ENCODE measurements at places on chromosomes 1 and 21. TPM values are rescaled to one million over a fixed set of nuclear protein-coding genes. Genes with fewer than 3 reads are reported as not detected.

Gene IL23R
- total RNA-seq: not detected

Gene PRKAA2
- 13.2 TPM for total RNA-seq

Gene KLHDC9
- total RNA-seq: 15.6 TPM

Gene EDN2
- total RNA-seq: 0.18 TPM

Gene SELENBP1
- total RNA-seq: 29.6 TPM

Gene GSTM1
- total RNA-seq: 54.1 TPM

Gene MROH9
- not detected for total RNA-seq

DNA sequence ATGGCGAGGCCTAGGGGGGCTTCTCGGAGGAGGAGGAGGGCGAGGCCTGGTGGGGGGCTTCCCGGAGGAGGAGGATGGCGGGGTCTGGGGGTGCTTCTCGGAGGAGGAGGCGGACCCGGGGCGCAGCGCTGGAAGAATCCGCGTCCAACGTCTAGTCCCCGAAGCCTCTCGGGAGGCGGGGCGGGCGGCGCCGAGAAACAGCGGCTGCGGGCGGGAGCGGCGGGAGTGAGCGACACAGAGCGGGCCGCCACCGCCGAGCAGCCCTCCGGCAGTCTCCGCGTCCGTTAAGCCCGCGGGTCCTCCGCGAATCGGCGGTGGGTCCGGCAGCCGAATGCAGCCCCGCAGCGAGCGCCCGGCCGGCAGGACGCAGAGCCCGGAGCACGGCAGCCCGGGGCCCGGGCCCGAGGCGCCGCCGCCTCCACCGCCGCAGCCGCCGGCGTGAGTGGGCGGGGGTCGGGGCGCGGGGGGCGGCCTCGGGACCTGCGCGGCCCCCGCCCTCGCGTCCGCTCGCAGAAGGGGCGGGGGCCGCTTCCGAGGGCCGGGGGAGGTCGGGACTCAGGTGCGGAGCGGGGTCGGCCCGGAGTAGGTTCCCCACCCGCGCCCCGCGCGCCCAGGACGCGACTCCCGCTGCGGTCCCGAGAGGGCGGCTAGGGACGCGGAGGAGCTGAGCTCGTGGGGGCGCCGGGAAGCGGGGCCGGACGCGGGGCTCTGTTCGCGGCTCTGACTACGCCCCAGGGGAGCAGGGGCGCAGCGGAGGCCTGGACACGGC, at the start of gene KLHL17:
KLHL17 (plus strand) TSS at position 222 of the 769 bp plus-strand sequence; CDS start at position 332, 110 bp downstream.
- DNase-seq: peak; percentile 94

DNA sequence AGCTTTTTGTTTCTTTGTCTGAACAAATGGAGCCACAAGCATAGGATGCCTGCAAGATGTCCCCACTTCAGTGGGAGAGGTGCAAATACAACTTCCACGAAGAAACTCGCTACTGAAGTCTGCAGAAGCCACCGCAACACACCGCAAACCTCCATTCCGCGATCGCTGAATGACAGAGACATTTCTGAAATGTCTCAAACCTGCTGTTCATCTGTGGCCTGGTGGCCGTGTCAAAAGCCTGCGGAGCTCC, 1.0 kb downstream of the TP53BP2 start:
- DNase-seq: peak; percentile 68

- peak; percentile 75 for DNase-seq
Observed at GRCh38 chr21:46317710-46318463, 5.8 kb downstream of the C21orf58 start.

DNA sequence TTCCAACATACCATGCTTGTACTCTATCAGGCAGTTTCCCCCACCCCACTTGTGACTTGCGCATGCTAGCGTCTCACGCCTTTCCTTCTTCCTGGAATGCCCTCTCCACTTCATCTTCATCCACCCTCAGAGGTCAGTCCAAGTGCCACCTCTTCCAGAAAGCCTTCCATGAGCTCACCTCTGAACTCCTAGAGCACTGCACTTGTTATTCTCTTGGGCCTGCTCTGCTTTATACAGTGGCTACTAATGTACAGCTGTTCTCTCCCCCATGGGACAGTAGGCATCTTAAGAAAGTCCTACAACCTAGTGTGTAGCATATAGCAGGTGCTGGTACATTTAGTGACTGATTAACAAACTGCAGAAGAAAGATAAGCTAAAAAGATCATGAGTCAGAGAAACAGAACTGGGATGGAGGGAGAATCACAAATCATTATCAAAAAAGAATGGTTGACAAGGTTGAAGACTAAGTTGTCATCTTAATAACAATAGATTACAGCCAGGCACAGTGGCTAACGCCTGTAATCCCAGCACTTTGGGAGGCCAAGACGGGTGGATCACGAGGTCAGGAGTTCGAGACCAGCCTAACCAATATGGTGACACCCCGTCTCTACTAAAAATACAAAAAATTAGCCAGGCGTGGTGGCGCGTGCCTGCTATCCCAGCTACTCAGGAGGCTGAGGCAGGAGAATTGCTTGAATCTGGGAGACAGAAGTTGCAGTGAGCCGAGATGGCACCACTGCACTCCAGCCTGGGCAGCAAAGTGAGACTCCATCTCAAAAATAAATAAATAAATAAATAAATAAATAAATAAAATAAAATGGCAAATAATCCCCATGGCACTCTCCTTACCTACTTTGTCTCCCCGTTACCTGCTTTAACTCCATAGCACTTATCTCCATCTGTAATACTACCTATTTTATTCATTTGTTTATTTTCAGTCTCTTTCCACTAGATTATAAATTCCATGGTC, 16.3 kb upstream of the TSPAN1 start:
- no peak for DNase-seq

GRCh38 chr1:243793298-243793697, 56.7 kb downstream of the AKT3 start:
- no peak for DNase-seq

- no peak for DNase-seq
Observed at GRCh38 chr1:42316292-42316691, 18.7 kb downstream of the FOXJ3 start.

DNA sequence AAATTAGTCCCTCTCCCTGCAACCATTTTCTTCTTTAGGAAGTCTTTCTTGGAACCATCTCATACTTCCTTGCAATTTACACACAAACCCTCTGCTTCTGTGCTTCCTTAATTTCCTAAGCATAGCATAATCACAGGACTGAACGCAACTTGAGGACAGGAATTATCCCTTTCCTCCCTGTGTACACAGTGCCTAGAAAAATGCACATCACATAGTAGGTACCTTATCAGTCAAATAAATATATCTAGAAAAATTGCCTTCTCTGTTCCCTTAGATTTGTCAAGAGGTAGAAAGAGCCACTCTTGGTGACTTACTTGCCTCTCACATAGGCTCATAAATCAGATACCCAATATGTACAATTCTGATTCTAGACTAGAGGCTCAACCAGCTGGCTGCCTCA, 4.9 kb downstream of the ASPM start:
- no peak for DNase-seq

- DNase-seq: no peak
Observed at GRCh38 chr1:234368320-234369032, 4.8 kb upstream of the COA6 start.

GRCh38 chr1:178232949-178233348, 139.0 kb downstream of the RASAL2 start:
- no peak for DNase-seq

DNA sequence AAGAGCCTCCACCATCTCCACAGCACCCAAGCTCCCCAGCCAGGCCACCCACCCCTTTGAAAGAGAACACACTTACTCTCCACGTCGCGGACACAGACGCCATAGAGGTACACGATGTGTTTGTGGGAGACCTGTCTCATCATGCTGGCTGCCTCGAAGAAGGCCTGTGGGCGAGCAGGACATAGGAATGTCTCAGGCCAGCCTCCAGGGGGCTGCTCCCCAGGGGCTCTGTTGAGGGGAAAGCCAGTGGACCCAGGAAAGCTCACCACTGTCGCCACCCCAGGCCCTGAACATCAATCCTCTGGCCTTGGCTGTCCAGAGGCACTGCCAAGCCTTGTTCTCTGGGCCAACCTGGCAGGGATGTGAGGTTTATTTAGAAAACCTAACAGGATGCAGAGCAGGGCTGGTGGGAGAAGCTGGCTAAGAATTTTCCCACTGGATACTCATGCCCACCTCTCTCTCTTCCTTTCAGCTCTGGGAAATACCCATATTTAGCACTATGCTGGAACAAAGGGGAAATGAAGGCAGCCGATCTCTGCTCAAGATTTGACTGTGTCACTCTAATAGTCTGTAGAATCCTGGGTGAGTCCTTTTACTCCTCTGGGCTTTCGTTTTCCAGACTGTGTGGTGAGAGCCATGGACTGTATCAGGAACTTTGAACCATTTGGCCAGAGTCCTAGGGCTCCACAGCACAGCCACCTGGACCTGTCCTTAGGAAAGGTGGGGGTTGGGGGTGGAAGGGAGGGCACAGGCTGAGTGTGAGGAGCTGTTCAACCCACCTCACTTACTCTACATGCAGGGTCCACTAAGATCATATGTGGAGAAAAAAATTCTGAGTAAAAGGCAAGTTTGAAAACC, 101.9 kb downstream of the RAVER2 start:
- DNase-seq: no peak

- DNase-seq: peak; percentile 93
Observed at GRCh38 chr1:209207701-209208286, 375.7 kb upstream of the CAMK1G start.

- peak; percentile 63 for DNase-seq
Observed at GRCh38 chr1:110084227-110085078, 14.0 kb upstream of the ALX3 start.

DNA sequence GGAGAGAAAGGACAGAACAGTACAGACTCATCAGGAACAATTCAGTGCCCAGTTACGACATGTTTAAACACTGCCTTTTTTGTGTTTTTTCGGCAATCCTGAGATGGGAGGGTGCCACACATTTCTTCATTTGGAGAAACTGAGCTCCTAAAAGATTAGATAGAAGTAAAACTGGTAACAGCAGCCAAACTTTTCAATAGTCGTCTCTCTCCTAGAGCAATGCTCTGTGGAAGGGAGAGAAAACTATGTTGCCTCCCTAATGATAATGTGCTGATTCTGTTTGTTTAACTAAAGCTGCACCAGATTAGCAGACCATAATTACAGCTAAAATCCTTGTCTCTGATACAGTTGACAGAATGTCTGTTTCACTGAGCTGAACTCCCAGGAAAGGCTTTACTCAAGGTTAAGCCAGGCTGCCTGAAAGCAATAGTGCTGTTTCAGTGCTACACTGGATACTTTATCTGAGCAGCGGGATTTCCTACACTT, 76.2 kb upstream of the CXADR start:
- no peak for DNase-seq

All from endodermal cell (in vitro differentiated cells).